Stimulated activated CD8-positive, alpha-beta memory T cell treated with anti-CD3 and anti-CD28 coated beads, Interleukin-15, amount 100 ng/mL, for 24 hours (primary cell): ENCODE measurements at places on chromosomes 3 and 15.

DNA sequence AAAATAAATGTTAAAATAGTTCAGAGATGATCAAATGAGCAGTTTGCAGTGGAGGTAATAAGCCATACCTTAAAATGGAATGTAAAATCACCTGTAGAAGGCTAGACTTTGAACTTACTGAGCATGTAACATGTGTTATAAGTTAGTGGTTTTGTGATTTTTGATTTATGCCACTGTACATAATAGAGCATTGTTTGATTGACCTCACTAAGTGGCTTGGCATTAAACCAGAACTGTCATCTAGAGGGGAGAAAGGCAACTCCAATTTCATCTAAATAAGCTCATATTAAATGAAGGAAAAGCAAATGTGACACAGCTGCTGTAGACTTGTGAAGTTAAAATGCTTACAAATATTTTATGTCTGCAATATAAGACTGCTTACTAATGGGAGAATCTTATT is 387.9 kb downstream of the ZIC1 start:
- no peak for DNase-seq

- DNase-seq: no peak
Measured at GRCh38 chr15:99895956-99896311, 162.7 kb upstream of the LYSMD4 start.

DNA sequence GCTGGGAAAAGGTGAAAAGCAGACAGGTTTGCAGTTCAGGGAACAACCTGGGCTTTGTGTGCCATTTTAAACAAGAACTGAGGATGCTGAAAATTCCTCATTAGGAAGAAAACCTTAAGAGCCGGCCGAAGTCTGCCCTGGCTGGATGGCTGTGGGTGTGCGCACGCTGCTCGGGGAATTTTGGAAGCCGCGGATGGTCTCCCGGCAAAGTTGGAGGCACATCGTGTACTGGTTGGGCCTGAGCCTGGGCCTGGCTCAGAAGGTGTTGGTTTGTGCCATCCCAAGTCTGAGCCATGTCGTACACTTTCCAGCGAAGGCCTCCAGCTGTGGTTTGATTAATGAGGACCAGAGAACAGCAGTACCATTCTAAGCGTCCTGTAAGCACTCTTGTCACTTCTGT is 188.2 kb downstream of the ATP10A start:
- no peak for DNase-seq

DNA sequence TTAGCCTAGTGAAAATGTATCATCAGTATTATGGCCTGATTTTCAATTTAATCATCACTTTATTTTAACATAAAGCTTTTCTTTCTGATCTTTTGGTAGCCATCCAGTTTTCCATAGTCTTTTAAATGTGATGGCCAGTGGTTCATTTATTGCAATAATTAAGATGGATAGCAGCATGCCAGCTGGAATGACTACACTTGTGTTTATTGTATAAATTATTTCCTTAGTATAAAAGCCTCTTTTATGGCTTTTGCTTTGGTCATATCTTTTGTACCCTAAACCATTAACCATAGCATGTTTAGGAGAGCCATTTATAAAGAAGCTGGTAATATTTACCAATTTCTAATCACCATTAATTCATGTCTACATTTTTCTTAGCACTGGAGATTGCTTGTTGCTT is 31.7 kb downstream of the ALCAM start:
- DNase-seq: no peak

GRCh38 chr15:29135309-29135657 is 134.3 kb downstream of the NSMCE3 start:
- DNase-seq: no peak

DNA sequence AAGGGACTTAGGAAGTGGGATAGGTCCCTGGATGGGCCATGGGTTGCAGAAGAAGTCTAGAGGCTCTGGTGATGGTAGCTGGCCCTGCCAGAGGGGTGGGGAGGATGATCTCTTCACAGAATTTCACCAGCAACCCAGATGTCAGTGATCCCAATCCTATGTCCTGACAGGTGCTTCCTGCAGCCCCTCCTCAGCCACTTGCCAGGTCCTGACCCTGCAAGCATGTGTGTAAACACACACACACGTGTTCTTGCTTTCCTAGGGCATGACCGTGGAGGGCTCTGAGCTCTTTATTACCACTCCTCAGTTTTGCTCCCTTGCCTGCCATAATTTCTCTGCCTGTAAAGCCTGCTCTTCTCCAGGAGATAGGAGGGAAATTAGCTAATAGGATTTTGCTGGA is 12.5 kb downstream of the TEX264 start:
- DNase-seq: no peak

DNA sequence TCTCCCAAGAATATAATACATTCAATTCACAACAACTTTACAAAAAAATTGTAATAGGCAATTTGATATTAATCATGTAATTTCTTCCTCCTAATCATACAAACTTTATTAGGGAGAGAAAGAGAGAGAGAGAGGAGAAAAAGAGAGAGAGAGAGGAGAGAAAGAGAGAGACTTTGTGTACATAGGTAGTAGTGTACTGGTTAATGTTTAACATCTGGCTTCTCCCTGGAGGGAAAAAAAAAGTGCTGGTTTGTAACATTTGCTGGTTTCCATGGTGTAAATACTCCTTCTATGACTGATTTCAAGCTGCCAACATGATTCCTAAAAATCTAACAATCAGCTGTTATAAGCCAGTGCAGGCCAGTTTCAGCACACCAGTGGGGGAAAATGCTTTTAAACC is 98.0 kb upstream of the ARHGEF26 start:
- no peak for DNase-seq

- no peak for DNase-seq
Measured at GRCh38 chr15:35055416-35056105, 29.5 kb downstream of the NANOGP8 start.

DNA sequence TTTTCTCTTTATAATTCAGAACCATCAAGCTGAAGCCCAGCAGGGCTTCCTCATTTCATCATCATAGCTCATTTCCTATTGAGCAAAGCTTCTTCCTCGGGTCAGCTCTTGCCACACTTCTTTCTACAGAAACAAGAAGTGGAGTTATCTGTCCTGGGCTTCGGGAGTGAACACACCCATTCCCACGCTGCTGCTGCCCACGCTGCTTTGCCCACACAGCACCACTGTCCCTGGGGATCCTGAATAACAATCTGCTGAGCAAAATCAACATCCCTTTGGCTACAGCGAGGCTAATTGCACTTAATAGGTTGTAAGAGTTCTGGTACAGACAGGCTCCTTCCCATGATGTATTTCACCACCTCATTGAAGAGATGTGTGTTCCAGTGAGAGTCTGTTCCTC is 23.7 kb downstream of the CEP19 start:
- DNase-seq: no peak

DNA sequence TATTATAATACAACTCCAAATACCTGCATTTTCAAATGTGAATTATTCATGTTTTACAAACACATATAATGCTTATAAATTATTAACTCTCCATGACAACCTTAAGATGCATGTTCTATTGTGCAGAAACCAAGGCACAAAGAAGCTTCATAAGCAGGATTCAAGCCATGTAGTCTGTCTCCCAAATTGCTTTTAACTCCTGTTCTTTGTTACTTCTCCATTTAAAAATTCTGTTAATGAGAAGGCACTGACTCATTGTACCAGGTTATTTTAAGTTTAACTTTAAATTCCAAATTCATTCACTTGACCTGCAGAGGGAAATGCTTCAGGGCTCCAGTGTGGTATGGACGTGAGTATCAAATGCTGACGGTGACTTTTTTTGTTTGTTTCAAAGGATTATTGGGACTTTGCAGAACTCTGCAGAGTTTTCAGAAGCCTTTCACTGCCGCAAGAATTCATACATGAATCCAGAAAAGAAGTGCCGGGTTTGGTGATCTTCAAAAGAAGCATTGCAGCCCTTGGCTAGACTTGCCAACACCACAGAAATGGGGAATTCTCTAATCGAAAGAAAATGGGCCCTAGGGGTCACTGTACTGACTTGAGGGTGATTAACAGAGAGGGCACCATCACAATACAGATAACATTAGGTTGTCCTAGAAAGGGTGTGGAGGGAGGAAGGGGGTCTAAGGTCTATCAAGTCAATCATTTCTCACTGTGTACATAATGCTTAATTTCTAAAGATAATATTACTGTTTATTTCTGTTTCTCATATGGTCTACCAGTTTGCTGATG is 100.0 kb downstream of the MME start:
- no peak for DNase-seq

GRCh38 chr3:9194509-9195184 is 54.8 kb downstream of the SRGAP3 start:
- no peak for DNase-seq

- DNase-seq: no peak
Measured at GRCh38 chr3:117910820-117911521, 1123.7 kb downstream of the IGSF11 start.

- DNase-seq: no peak
Measured at GRCh38 chr3:59235634-59236012, 185.8 kb upstream of the CFAP20DC start.

GRCh38 chr3:49880581-49881315 is 11.0 kb upstream of the CAMKV start:
- DNase-seq: no peak

- no peak for DNase-seq
Measured at GRCh38 chr15:85725019-85725418, 69.7 kb downstream of the KLHL25 start.

DNA sequence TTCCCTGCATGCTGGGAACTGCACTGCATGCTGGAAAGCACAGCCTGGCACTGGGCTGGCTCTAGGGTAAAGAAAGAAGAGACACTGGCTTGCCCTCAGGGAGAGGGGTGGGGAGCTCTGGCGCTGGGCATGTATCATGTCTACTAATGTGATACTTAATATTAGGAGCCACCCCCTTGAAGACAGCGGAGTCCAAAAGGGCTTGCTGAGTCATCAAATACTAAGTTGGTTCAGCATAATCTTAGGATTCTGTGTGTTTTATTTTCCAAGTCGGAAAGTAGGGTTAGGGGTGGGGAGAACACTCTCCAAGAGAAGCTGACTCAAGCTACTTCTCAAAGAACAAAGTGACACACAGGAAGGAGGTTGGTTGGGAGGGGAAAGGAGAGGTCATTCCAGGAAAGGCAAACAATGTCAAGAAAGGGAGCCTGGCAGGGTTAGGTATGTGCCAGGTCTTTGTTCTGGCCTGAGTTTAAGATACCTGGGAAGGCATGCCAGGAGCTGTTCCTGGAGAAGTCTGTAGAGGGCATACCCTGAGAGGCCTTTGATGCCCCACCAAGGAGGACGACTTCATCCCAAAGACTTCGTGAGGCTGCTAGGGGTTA is 237.8 kb upstream of the NR2E3 start:
- DNase-seq: no peak

DNA sequence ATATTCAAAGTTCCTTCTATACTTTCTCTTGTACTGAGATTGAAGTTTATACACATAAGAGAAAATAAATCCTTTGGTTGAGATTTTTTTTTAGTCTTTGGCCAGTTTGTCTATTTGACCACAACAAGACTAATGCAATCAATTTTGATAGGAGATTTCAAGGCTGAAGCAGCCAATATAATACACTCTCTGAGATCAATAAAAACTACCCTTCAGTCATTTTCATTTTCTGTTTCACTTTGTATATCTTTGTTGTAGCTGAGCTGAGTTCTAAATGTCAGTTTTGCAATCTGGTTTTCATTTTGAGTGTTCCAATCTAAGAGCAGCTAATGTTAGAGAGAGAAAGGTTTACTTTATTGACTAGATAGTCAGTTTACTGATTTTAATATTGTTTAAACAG is 623.8 kb upstream of the ROBO1 start:
- no peak for DNase-seq

DNA sequence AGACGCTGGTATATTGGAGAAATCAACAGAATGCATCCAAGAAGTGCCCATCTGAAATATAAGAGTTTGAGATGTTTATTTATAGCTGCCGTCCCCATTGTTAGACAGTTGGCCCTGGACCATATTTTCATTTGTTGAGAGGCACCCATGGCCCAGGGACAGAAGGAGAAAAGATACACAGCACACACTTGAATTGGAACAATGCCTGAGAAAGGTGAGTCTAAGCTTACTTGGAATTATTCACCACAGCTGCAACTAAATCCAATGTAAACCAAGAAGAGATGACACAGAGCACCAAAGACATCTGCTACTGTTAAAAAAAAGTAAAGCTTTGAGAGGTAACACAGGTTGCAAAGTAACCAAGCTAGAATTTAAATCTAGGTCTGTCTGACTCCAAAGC is 525.5 kb upstream of the NAALADL2 start:
- DNase-seq: no peak

DNA sequence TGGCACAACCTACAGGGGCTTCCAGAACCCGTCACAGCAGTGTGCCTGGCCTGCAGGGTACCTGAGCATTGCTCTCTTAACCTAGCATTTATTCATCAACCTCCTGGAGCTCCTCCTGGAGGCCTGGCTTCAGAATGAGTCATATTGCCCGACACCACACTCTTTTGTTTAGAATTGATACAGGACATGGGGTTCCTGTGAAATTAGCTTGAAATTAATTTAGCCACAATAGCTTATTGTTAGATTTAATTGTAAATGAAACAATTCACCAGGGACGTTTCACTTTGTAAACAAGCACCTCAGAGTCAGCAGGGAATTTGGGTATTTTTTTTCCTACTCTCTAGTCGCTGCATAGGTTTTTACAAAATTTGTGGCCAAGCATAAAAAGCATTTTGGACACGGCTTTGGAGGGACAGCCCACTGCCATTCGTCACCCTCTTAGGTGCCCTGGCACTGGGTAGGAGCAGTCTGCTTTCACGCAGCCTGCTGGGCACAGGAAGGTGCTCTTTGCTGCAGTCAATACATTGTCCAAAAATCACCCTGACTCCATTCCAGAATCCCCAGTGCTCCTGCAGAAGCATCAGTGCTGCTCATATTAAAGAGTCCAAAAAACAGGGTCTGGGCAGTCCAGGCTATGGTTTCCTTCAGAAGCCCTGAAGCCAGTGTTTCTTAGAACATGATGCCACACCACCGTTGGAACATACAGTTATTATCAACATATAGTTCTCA is 60.8 kb upstream of the MEF2A start:
- DNase-seq: no peak

DNA sequence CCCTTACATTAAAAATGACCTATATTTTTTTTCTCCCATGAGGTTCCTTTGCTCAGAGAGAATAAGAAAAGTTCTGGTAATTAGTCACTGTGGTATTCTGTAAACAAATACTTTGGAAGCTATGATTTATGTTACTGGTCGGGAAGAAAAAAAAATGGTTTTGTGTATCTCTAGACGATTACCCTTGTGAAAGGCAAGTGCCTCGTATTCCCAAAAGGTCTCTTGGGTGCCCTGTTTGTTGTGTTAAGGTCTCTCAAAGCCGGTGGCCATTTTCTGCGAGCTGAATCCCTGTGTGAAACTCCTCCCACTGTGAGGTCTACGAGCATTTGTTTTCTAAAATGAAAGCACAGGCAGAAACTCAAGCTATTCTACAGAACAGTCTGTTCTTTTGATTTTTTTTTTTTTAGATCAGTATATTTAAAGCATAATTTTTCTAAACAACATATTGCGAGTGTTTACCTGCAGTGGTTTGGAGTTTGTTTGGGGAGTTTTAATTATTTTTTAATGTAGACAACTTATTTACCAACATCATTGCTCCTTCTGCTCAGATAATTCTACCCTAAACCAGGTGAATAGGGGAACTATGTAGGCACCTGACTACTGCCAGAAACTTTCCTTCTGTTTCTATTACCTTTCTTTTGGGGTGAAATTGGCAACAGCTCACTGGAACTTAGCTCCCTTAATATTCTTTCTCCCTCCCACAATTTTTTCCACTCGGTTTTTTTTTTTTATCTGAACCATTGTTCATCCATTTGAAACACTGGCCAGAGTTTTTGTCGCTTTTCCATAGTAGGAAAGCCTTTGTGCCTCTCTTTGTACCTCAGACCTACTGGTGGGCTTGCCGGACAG is 44.0 kb downstream of the ZBTB38 start:
- DNase-seq: no peak
